ENCODE measurements at places on chromosomes 16 and 17.

GRCh38 chr17:40315678-40316570 lies 6.9 kb downstream of the RARA start:
- peak; percentile 46 for DNase-seq

DNA sequence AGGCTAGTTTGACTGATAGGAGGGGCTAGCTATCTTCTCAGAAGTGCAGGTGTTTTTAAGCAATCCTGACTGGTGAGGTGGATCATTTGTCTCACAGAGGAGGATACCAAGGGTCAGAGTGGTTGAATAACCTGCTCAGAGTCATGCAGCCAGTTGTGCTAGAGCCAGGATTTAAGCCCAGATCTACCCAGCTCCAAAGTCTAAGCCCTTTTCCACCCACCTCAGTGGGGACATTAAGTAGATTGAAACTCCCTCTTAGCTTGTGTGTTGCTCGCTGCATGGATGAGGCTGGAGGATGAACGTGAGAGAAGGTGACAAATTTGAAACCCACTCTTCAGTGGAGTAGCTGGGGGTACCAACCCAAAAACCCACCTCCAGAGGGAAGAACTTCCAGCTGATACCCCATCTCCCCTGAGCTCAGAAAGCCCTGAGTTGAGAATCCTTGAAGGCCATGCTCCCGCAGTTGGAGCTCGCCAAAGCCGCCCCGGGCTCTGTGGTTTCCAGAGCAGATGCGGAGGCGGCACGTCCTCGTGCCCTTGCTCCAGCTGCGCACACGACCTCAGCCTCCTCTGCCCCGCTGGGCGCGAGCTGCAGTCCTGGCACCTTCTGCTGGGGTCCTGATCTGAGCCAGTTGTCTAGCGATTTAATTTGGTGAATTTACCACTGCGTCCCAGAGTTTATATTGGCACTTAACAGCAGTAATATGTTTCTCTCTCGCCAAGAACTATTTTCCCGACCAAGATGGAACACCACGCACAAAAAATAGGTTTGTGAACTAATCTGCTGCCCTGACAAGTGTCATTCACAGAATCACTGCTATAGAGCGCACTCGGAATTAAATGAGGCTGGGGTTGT lies 159.5 kb downstream of the CCDC182 start:
- DNase-seq: peak; percentile 81

GRCh38 chr16:35146031-35146710 lies 1686.8 kb downstream of the TP53TG3F start:
- DNase-seq: no peak

DNA sequence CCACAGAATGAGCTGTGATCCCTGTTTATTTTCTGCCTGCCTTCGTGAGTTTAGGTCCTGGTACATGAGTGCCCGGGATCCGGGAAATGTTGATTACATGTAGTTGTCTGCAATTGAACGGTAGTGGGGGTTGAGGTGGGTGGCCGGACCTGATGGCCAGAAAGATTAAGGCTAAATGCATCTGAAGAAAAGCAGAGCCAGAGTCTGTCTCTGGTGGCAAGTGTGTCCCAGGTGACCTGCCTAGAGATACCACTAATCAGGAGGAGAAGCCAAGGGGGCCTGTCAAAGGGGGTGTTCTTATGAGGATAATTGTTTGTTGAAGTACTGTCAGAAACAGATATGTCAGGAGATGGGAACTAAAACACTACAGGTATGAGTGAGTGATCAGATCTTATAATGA lies 154.0 kb upstream of the ASIC2 start:
- no peak for DNase-seq

GRCh38 chr17:44217738-44218343 lies 1.6 kb downstream of the UBTF start:
- DNase-seq: no peak

DNA sequence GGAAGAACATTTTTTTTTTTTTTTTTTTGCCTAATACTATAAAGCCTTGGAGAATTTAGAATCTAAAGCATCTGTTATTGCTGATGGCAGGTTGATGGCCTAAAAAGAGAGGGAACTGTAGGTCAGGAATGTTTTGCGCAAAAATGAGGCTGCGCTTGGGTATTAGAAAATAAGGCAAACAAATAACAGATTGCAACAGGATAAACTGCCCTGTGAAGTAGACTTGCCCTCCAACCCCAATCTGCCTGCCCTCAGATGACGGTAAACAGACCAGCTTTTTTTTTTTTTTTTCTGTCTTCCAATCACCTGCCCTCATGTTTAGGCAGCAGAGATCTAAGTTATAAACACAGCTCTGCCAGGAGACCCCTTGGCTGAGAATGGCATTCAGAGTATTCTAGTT lies 3.8 kb upstream of the DHX8 start:
- no peak for DNase-seq

GRCh38 chr16:79970551-79971236 lies 370.2 kb upstream of the MAF start:
- no peak for DNase-seq

DNA sequence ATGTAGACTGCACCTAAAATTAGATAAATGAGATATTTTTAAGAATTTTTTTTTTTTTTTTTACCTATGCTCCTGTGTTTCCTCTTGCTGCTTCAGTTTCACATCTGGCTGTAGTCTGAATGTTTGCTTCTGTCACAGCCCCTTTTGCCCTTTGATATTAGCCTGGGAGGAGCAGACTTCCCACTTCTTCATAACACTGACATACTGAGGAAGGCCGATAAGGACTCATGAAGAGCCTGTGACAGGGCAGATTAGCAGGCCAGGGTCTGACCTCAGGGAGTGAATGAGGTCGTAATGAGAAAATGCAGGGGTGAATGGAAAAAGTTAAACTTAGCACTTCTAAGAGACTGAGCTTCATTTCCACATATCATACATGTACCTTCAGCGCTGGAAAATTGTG lies at the start of gene SLFN14:
SLFN14 (minus strand) TSS at position 117 of the 400 bp plus-strand sequence. CDS start 2,757 bp downstream, outside the sequence.
- no peak for DNase-seq

GRCh38 chr17:1966274-1967086 lies 58.7 kb downstream of the RTN4RL1 start:
- no peak for DNase-seq

DNA sequence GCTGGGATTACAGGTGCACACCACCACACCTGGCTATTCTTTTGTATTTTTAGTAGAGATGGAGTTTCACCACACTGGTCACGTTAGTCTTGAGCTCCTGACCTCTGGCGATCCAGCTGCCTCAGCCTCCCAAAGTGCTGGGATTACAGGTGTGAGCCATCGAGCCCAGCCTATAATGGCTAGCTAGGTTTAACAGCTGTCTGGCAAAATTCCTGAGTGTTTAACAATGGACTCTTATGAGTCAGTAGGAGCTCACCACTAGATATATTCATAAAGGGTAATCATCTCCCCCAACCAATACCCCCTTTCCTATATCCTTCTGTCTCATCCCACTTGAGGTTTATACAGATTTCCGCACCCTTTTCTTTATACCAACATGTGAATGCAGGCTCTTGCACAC lies 91.5 kb upstream of the CDH13 start:
- no peak for DNase-seq

- DNase-seq: no peak
Observed at GRCh38 chr16:2987833-2988232, 7.6 kb upstream of the PKMYT1 start.

DNA sequence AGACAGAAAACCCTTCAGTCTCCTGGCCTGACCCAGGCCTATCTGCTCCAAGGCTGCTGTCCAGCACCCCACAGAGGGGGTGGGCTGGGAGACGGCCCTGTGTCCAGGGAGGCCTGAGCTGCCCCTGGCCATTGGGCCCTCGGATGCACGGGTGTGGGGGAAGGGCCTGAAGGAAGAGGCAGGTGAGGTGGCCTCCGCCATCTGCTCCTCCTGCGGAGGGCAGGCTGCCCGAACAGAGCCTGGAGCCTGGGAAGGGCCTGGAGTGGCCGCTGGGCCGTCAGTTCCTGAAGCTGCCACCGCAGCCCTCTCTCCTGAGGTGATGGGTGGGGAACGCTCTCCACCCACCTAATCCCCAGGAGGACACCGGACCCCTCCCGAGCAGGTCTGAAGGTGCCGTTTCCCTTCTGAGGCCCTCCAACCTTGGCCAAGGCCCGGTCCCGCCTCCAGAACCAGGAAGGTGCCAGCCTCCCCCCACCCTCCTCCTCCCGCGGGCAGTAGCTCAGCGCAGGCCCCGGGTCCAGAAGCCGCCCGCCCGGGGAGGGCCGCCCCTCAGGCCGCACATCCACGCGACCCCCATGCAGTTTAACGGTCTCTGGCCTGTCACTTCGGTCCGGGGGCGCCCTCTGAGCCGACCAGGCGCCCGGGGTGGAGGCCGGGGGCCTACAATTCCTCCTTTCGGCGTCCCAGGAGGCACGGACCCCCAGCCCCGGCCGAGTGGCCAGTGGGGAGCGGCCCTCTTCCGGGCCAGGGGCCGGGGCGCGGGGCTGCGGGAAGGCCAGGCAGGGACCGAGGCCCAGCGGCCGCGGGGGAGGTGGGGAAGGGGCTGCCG lies 835 bp downstream of the FBXL16 start:
- DNase-seq: no peak

GRCh38 chr17:76531486-76532038 lies 5.9 kb downstream of the CYGB start:
- DNase-seq: no peak

DNA sequence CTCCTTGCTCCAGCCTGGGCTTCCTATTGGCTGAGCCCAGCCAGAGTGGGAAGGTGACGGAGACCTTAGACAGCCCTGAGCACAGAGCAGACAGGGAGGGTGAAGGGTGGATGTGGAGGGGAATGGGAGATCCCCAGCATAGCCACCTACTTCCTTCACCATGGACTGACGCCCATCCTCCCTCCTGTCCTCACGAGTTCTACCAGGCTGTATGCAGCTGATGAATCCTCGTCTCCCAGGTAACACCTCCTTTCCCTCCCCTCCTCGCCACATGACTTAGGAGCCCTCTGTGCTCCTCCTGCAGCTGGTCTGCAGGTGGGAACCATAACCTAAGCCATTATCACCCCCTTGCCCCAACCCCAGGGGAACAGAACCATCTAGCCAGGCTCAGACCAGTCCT lies 9.0 kb upstream of the CRHR1 start:
- peak; percentile 85 for DNase-seq

GRCh38 chr17:68100000-68100641 lies 64.6 kb downstream of the KPNA2 start:
- DNase-seq: no peak

GRCh38 chr16:76338472-76338871 lies 61.3 kb downstream of the CNTNAP4 start:
- no peak for DNase-seq

GRCh38 chr16:83809092-83809491 lies 1.3 kb downstream of the HSBP1 start:
- DNase-seq: no peak

GRCh38 chr17:76174037-76174436 lies 33.0 kb upstream of the FOXJ1 start:
- peak; percentile 18 for DNase-seq

GRCh38 chr16:50478773-50479149 lies 69.4 kb upstream of the NKD1 start:
- peak; percentile 86 for DNase-seq

- no peak for DNase-seq
Observed at GRCh38 chr16:70679671-70680494, 6.0 kb downstream of the MTSS2 start.

GRCh38 chr17:5587438-5588032 lies 3.2 kb upstream of the NLRP1 start:
- peak; percentile 79 for DNase-seq

- DNase-seq: peak; percentile 69
Observed at GRCh38 chr17:44222112-44222869, 2.8 kb upstream of the UBTF start.

GRCh38 chr16:50207652-50208051 lies 54.5 kb downstream of the TENT4B start:
- no peak for DNase-seq

DNA sequence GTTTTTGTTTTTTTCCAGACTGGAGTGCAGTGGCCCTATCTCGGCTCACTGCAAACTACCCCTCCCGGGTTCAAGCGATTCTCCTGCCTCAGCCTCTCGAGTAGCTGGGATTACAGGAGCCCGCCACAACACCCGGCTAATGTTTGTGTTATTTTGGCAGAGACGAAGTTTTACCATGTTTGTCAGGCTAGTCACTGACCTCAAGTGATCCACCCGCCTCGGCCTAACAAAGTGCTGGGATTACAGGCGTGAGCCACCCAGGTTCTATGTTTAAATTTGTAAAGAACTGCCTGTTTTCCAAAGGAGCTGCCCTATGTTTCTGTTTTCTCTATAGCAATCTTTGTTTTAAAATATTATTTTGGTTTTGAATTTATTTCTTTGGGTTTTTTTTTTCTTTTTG lies 13.8 kb upstream of the C16orf87 start:
- no peak for DNase-seq

DNA sequence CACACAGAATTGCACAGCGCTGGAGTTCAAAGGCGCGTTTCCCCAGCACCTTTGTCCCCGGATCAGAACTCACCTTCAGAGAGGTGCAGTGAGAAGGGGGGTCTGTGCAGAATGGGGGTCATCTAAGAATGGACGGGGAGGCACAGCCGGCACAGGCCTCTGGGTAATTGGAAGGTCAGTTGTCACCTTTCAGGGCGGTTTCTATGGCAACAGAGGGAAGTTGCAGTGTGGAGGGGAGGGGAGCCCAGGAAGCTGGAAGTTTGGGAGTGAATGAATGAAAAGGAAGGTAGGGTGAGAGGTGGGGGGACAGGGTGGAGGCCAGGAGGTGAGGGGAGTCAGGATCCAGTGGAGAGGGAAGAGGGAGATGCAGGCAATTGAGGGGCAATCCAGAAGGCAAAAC lies 12.4 kb upstream of the KCNG4 start:
- no peak for DNase-seq

GRCh38 chr16:50955311-50955710 lies 195.8 kb downstream of the SALL1 start:
- DNase-seq: no peak

DNA sequence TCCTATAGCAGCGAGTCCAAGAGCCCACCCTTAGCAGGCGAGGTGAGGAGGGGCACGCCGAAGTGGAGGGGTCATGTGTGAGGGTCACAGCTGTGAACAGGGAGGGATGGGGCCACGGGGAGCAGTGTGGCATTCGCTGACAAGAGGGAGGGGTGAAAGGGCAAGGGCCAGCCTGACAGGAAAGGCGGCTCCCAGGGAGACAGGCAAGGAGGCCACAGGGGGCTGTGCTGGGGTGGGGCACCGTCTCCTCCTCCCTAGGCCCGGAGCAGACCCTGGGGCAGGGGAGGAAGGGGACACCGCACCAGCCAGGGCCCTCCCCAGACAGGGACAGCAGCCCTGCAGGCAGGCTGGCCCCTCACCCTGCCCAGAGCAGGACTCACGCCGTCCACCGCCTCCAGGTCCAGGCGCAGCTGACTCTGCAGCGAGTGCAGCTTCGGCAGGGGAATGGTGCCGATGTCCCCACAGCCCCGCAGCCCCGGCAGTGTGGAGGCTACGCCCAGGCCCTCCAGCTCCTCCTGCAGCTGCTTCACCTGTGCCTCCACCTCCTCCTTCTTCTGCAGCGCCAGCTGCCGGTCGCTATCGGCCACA lies 15.1 kb downstream of the GNPTG start:
- DNase-seq: peak; percentile 74

DNA sequence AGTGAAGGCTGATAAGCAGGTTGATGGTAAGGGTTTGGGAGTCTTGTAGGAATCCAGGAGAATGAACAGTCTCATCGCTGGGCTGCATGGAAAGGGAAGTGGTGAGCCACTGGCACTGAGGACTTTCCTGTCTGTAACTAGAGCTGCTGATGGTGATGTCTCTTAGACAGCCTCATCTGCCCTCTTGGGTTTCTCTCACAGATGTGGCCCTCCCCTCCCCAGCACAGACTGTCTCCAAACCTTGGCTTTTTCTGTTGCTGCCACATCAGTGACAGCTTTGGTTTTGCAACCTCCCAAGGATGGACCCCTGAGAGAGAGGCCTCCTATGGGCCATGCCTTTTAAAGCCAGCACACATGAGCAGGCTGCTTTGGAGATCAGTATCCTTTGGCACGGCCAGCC lies 16.9 kb downstream of the PLCG2 start:
- no peak for DNase-seq

GRCh38 chr16:15644267-15644961 lies 1.5 kb upstream of the MARF1 start:
- DNase-seq: peak; percentile 98

GRCh38 chr16:89550421-89551007 lies 10.0 kb upstream of the RPL13 start:
- DNase-seq: no peak
